Calu3 (cell line): ENCODE measurements at places on chromosomes 3 and 15. TPM values are rescaled to one million over a fixed set of nuclear protein-coding genes. Genes with fewer than 3 reads are reported as not detected.

- H3K4me3 ChIP-seq, result no peak overlapping the region
- peaks cover 80% of the 10 kb centered on the region for H3K27me3 ChIP-seq
- H3K36me3 ChIP-seq, result no peaks in the 10 kb centered on the region
- DNase-seq, result no peak
- H3K27ac ChIP-seq, result no peak overlapping the region
Observed at GRCh38 chr3:141091426-141091825, 40.3 kb downstream of the SPSB4 start.

Gene SERPINI2
- total RNA-seq, result not detected in 2 replicates

Gene RTP1
- not detected in 2 replicates for total RNA-seq

Gene GHRL
- 0.85 and 2.1 TPM in 2 replicates for total RNA-seq

Gene KLHL40
- total RNA-seq, result not detected in 2 replicates
